ENCODE measurements at places on chromosomes 7 and 10.

- no peak for DNase-seq
These were observed 114.4 kb downstream of the MICU1 start for GRCh38 chr10:72511459-72511858.

DNA sequence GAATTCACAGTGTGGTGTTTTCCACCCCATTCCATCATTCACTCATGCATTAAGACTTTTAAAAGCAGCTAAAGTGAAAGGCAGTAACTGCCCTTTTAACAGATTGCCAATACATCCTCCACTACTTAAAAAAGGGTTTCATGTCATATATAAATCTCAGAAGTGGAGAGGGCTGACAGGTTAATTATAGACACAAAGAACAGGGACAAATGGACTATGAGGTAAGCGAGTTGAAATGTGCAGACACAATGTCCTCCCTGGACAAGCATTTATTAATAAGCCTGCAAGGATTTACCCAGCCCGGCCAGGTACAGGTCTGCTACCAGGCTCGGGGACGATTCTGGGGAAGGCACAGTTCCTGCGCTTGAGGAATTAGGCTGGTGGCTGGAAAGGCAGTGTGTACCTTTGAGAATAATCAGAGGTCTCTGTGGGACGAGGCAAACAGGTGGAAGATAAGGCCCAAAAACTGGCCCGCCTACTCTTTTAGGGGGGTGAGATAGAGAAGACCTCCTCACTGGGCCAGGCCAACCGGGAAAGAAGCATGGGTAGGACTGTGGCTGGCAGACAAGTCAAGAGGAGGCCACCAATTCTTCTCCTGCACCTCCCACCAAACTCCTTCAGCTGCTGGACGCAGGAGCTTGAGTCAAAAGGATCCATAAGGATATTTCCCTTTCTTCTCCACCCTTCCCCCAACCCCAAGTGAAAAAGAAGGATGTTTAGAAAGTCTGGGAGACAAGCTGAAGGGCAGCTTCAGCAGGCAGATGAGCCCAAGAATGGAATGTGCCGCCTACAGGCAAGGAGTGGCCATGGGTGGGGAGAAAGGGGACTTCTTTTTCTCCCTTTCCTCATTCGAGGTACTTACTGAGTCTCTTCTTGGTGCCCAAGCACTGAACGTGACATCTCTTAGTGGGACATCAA lies 1.5 kb downstream of the PDLIM1 start:
- no peak for DNase-seq

DNA sequence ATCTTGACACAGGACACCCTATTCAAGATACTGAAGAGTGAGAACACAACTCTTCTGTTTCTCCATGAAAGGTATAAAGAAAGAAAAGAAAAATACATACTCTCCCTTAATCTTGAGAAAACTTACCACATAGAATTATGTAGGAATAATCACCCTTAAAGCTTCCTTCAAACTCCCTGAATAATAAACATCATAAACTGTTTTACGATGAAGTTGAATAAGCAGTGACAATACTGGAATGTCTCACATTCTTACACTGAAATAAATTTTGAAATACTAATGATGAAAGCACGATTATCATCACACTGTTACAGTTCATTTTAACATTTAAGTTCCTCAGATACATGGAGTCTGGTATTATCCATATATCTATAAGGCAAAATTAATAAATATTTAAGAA lies 306.2 kb downstream of the IPMK start:
- DNase-seq: no peak

- peak; percentile 51 for DNase-seq
These were observed 335.8 kb downstream of the PRPF18 start for GRCh38 chr10:13922586-13922985.

DNA sequence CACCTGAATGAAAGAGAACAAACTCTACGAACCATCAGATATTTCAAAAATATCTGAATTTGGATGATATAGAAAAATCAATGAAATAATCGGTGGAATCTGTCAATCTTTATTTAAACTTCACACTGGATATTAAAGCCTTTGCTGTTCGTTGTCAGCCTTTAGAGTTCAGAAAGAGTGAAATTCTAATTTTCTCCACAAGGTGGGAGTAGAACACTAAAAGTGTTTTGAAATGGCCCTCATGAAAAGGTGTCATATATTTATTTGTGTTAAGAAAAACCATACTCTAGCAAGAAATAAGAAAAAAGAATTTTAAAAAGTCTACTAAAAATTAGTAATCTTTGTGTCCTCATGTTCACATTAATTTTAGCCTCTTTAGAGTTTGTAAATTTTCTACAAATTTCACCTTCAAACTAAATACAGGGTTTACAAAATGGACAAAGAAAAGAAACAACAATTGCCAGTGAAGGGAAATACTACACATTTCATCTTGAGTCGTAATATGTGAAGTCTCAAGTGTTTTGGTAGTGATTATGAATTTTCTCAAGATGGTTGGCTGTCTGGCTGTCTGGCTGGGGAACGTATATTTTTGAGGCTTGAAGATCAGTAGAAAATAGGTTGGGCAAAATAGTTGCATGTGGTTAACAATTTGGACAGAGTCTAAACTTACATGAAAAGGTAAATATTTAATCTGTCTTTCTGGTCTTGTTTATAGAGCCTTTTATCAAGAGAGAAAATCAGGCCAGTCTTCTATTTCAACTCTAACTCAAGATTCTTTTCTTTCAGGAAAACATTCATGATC lies 43.7 kb downstream of the DNAJB9 start:
- peak; percentile 37 for DNase-seq

- peak; percentile 93 for DNase-seq
These were observed 13.5 kb downstream of the CRYGN start for GRCh38 chr7:151426441-151426903.

DNA sequence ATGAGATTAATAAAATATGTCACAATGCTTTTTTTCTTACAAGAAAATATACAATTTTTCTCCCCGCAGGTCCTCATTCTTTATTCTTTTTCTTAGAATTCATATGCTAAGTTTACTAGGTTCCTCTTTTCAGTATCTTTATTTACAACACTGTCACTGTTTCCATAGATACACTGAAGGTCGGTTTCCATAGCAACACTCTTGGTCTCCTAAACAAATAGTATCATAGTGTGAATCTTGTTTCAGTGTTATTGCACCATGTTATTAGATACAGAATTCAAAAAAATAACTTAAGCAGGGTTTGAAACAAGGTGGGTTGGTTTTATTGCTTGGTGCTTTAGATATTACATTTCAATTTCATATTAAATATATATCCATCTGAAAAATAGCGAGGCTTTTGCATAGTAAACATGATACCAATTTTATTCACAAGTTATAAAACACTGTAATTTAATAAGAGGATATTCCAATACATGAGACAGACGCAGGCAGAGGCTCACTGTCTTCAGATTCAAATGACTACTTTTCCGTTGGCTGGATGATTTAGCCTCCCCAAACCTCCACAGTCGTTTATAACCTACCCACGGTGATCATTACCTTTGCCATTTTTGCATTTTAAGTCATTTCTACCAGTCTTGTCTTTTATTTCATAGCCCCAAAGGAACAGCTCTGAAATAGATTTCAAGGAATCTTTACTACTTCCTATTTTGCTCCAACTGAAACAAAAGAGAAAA lies 88.9 kb upstream of the KLF6 start:
- DNase-seq: peak; percentile 63

DNA sequence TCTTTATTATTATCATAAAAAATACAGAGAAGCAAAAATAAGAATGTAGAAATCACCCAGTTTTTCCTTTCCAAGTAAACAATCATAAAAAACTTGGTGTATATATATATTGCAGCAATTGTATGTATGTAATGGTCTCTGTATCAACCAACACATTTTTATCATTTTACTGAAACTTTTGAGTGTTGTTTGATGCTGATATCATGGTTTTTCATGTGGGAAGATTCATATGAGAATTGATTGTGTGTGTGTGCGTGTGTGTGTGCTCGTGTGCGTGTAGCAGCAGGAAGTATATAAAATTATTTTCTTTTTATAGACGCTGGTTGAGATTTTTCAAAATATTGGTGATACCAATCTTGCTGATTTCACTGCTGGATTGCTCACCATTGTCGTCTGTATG lies 22.3 kb downstream of the SLC26A4 start:
- no peak for DNase-seq

GRCh38 chr7:156504687-156505545 lies 135.7 kb upstream of the RNF32 start:
- DNase-seq: no peak

GRCh38 chr10:88232029-88232895 lies 350.9 kb downstream of the RNLS start:
- peak; percentile 80 for DNase-seq

- DNase-seq: peak; percentile 13
These were observed 10.2 kb downstream of the MLXIPL start for GRCh38 chr7:73613954-73614735.

All from fibroblast of upper back skin (primary cell).